ENCODE measurements at places on chromosomes 5 and 9.

DNA sequence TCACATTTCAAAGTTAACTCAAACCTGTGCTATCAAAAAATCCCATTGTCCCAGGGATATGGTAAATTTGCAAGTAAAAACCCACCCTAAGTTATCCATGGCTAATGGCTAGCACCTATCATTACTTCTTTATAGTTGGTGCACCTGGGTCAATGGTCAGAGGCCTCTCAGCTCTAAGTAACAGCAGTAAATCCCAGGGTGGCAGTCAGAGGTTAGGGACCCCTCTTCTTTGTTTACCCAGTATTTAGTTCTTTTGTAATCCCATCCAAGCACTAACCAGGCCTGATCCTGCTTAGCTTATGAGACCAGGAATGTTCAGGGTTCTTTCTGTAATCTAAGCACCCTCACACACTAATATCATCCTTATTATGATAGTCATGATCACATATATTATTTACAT is 52.1 kb upstream of the WWC1 start:
- no peak for DNase-seq
- no peak overlapping the region for H3K27ac ChIP-seq
- no peak overlapping the region for H3K4me3 ChIP-seq
- no peaks in the 10 kb centered on the region for H3K27me3 ChIP-seq
- H3K36me3 ChIP-seq = no peaks in the 10 kb centered on the region

DNA sequence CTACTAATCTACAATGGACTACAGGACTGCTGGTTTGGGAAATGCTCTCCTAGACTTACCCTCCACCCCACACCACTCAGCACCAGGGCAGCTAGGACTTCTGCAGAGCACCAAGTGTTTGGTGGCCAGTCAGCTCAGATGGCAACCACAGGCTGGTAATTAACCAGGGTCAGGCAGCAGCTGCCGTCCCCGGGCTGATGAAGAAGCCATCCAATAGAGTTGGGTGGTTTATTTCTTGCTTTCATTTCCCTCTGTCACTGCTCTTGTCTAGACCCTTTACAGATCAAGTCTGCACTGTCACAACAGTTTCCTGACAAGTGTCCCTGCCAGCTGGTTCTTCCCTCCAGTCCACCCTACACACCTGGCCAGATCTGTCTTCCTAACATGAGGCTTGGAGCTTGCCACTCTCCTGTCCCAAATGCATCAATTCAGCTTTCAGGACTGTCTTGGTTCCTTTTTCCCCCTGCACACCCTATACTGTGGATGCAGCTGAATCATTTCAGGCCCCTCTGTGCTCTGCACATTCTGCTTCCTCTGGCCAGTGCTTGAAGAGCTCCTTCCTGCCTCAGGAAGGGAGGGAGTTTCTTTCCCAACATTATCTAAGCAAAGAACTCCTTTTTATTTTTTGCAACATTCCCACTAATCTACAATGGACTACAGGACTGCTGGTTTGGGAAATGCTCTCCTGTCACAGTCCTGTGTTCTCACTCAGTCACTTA is 30.2 kb upstream of the HSPA9 start:
- no peaks in the 10 kb centered on the region for H3K27me3 ChIP-seq
- H3K36me3 ChIP-seq = no peaks in the 10 kb centered on the region
- no peak overlapping the region for H3K27ac ChIP-seq
- DNase-seq = no peak
- peaks cover 50% of the 10 kb centered on the region for H3K4me1 ChIP-seq

DNA sequence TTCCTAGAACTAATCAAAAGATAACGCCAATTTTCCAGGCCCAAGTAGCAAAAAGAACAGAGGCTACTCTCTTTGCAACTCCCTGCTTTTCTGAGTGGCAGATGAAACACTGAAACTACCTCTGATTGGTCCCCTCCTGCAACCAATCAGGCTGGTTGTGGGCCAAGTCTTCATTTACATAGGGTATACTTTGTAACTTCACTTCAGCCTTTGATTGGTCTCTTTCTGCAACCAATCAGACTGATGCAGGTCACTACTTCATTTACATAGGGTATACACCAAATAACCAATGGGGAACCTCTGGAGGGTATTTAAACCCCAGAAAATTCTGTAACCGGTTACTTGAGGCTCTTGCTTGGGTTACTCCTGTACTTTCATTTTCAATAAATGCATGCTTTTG is 289.6 kb downstream of the MED10 start:
- no peaks in the 10 kb centered on the region for H3K4me1 ChIP-seq
- no peak overlapping the region for H3K27ac ChIP-seq
- no peak for DNase-seq
- H3K27me3 ChIP-seq = no peaks in the 10 kb centered on the region

- H3K27me3 ChIP-seq = no peaks in the 10 kb centered on the region
- H3K27ac ChIP-seq = no peak overlapping the region
Measured at GRCh38 chr9:995781-996180, 19.3 kb downstream of the DMRT3 start.

GRCh38 chr9:103301051-103301450 is 305.9 kb downstream of the CYLC2 start:
- no peak overlapping the region for H3K4me3 ChIP-seq
- H3K27me3 ChIP-seq = no peaks in the 10 kb centered on the region
- H3K4me1 ChIP-seq = no peaks in the 10 kb centered on the region
- H3K36me3 ChIP-seq = no peaks in the 10 kb centered on the region
- H3K27ac ChIP-seq = no peak overlapping the region
- no peak for DNase-seq

GRCh38 chr5:3359642-3360041 is 236.0 kb upstream of the IRX1 start:
- DNase-seq = no peak
- H3K4me3 ChIP-seq = no peak overlapping the region
- no peaks in the 10 kb centered on the region for H3K27me3 ChIP-seq
- no peak overlapping the region for H3K27ac ChIP-seq
- no peaks in the 10 kb centered on the region for H3K4me1 ChIP-seq

DNA sequence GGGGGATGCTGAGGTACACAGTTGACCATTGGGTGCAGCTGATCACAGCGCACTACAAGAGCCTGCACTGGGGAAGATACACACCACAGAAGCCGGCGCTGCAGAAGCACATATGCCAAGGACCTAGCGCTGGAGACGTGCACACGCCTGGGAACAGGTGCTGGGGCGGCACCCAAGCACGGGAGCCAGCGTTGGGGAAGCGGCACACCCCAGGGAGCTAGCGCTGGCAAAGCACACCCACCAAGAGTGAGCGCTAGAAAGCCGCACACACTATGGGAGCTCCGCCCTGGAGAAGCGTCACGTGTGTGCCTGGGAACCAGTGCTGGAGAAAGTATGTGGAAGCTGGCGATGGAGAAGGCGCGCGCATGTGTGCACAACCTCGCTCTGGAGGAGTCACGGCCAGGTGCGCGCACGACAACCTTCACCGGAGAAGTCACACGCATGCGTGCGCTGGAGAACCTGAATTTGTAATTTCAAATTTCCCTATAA is 4.5 kb downstream of the FANCC start:
- peaks cover 9% of the 10 kb centered on the region for H3K4me1 ChIP-seq
- no peaks in the 10 kb centered on the region for H3K27me3 ChIP-seq
- no peak overlapping the region for H3K4me3 ChIP-seq

- no peaks in the 10 kb centered on the region for H3K36me3 ChIP-seq
- no peak overlapping the region for H3K4me3 ChIP-seq
- H3K4me1 ChIP-seq = no peaks in the 10 kb centered on the region
Measured at GRCh38 chr5:6522331-6522730, 73.7 kb downstream of the UBE2QL1 start.

- no peaks in the 10 kb centered on the region for H3K36me3 ChIP-seq
- no peak overlapping the region for H3K4me3 ChIP-seq
- H3K27ac ChIP-seq = no peak overlapping the region
Measured at GRCh38 chr9:126682113-126682810, 68.5 kb downstream of the LMX1B start.

All from neuronal stem cell (in vitro differentiated cells).